T follicular helper cell (primary cell): ENCODE measurements at places on chromosomes 4 and X.

- DNase-seq = no peak
Measured at GRCh38 chrX:11010476-11010875, 100.7 kb upstream of the HCCS start.

DNA sequence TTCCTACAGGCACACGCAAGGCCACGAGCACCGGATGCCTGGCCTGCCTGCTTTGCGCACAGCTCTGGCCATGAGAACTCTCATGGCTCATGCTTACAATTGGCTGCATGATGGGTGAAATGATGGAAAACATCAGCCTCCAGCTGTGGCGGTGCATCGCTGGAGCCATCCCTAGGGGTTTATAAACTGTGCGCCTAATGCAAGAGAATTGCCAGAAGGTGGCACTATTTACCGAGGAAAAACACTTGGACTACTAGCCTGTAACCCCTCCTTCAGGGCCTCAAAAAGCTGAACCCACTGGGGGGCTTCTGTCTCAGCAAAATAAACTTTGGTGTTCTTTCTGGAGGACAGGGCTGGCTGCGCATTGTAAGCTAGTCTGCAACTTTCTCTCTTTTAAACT lies 51.9 kb downstream of the PHKA2 start:
- DNase-seq = no peak

DNA sequence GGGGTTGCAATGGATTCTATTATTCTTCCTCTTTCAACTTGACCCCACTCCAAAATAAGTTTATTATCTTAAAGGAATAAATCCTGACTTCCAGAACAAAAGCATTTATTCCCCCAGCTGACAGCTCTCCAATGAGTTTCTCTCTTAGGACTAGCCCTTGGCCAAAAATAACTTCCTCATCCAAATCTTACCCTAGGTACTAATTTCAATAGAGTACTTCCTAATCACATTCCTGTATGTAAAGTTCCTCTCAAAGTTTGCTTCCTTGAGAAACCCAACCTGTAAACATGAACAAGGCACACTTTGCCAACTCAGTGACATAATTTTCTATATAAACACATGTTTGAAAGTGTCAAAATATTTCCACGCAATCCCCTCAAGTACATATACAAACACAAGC lies 671.2 kb upstream of the GALNTL6 start:
- DNase-seq = no peak

DNA sequence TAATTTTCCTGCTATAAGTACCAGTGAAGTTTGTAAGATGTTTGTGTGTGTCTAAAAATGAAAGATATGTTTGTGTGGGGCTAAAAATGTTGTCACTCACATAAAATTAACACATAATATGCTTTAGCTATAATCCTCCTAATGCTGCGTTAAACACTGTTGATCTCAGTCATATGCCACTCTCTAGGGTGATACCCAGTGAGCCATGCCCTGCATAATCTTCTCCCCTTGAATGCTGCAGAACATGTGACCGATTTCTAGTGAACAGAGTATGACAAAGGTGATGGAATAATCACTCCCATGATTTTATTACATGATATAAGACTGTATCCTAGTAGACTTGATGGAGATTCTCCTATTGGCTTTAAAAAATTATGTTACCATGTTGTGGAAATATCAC lies 119.1 kb upstream of the EPHA5 start:
- no peak for DNase-seq

DNA sequence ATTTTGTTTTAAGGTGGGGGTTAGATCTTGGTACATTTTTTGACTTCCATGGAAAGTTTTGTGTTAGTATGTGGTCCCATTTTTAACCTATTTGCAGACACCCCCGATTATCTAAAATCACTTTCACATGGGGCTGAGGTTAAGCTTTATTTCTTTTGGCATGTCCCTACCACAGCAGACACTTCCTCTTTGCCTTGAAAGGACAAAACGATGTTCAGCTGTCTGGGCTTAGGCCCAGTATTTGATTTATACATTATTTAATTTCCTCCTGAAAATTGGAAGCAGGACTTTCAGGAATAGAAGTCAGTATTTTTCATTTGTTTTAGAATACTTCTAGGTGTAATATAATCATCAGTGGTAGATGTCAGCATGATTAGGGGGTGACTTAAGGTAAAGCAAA lies 112.4 kb upstream of the SPRY1 start:
- DNase-seq = no peak
